ENCODE measurements at places on chromosomes 2 and 18.

- DNase-seq = no peak
Measured at GRCh38 chr2:100244881-100245605, 77.3 kb downstream of the LONRF2 start.

DNA sequence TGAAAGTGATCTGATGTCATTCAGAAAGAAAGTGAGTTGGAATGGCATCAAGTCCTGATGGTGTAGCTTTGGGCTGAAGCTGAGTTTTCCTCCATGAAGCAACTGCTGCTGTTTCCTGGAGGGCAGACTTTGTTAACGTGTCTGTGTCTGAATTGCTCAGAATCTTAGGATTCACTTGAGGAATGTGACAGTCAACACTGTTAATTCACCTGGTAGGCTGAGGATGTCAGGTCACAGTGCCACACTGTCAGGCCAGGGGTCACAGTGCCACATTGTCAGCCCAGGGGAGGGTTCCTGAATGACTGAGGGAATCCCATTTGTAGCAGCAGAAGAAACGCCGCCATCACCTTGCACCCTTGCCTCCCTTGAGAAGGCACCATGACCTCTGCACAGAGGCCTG lies 39.4 kb downstream of the LYPD6B start:
- no peak for DNase-seq

GRCh38 chr2:64212801-64213321 lies 68.6 kb upstream of the PELI1 start:
- no peak for DNase-seq

DNA sequence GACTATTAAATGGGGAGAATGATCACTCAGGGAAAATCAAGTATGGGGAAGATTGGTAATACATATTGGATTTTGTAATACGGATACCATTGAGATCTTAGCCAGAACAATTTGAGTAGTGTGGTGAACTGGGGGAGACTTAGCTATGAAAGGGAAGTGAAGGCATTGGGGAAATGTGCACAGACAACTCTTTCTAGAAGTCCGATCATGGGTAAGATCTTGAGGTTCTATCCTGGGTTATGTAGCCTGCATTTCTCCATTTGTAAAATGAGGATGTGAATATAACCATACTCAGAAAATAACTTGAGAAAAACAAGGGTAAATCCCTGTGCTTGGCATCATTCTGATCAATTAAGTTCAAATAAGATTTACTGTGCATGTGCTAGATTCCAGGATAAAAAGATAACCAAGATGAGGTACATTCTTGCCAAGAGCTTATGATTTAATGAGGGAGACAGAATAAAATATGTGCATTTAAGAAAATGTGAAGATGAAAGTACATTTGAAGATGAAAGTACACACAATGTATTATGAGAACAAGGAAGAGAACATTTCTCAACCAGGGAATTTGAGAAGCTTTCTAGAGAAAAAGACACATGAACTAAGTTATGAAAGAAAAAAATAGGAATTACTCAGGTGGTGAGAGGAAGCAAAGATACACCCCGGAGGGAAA lies 49.5 kb downstream of the SLC40A1 start:
- DNase-seq = no peak

- DNase-seq = no peak
Measured at GRCh38 chr18:77042583-77042982, 90.0 kb downstream of the MBP start.

DNA sequence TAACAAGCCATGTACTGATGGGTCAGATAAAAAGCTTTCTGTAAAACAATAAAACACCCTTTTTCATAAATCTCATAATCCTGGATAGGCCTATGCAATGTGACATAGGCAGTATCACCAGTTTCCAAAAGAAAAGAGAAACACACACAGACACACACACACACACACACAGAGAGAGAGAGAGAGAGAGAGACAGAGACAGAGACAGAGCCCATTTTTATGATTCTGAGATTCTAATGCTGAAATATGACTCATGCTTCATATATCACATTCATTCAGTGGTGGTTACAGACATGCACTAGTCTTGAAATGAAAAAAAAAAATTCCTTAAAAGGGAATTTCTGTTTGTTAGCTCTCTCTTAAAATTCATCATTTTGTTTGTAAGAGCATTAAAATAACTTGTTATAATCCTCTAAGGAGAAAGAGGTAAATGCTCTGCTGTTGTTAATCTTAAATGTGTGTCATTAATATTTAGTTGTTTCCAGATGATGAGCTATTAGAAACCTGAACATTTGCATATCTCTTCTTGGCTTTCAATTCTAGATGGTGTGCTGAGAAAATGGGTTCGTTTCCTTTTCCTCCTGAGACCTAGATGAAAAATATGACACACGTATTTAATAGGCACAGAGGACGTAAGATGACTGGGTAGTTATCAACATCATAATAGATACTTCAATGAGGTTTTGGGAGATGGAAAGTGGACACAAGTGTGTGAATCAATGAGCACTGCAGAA lies 1598.7 kb upstream of the ACVR2A start:
- no peak for DNase-seq

GRCh38 chr2:238602223-238602960 lies 175.7 kb downstream of the ASB1 start:
- no peak for DNase-seq

GRCh38 chr2:168614172-168615018 lies 158.3 kb downstream of the CERS6 start:
- no peak for DNase-seq

GRCh38 chr2:132740081-132740720 lies 70.2 kb upstream of the LYPD1 start:
- no peak for DNase-seq

DNA sequence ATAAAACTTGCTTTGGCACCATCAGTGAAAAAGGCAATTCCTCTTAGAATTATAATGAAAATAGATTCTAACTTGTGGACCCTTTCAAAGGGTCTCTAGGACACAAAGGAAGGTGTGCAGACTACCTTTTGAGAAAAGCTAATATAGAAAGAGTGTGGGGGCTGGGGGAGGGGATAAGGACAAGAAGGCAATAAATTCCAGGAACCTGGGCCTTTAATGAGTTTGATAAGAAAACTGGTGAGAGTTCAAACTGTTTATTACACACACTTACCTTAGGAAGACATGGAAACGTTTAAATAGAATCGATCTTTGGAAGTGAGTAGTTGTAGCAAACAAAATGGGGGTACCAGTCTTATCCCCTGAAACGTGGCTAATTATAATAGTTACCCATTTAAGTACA lies 39.6 kb upstream of the PGAP1 start:
- no peak for DNase-seq

DNA sequence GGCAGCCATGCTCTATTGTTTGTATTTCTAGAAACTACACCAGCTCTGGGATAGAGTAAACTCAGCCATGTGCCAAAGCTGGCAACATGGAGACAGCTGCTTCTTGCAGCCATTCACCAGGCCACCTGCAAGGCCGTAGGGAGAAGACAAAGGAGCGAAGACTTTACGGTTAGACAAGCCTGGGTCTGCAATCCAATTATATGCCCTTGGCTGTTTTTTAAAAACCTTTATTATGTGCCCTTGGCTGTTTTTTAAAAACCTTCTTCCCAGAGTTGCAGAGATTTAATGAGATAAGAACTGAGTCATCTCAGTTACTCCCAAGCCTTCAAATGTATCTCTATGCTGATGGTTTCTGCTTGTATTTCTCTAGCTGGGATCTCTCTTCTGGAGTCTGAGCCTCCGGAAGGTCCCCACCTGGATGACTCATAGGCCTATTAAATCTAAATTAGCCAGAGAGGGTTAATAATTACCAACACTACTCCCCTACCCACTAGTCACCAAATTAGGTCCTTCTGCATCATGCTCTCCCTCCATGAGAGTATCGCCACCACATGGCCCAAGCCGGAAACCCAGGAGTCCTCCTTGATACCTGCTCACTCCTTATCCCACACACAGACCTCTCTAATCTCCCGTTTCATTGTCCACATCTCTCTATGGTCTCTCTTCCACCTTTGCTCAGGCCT lies 17.5 kb upstream of the DPP4 start:
- no peak for DNase-seq

- no peak for DNase-seq
Measured at GRCh38 chr2:240819858-240820606, at the start of gene KIF1A. KIF1A (minus strand) TSS chr2:240820219; CDS start chr2:240797752, 22,467 bp downstream.

- no peak for DNase-seq
Measured at GRCh38 chr2:110847651-110848050, 115.3 kb downstream of the ACOXL start.

DNA sequence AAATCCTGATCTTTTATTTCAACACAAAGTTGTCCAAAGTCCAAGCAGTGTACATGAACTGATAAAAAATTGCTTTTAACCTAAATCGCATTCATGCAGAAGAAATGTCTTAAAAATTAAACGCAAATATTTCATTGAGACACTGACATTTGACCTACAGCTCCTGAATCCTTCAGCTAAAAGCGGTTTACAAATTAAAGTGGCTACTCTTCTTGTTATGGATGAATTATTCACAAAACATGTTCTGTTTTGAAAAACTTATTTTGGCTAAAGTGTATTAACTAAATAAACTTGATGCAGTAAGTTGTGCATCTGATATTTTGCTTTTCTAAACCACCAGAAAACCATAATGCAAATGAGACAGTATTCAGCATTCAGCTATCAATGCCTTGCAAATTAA lies 2.2 kb downstream of the EPB41L3 start:
- DNase-seq = no peak

- DNase-seq = no peak
Measured at GRCh38 chr2:17625446-17625845, 85.0 kb downstream of the VSNL1 start.

DNA sequence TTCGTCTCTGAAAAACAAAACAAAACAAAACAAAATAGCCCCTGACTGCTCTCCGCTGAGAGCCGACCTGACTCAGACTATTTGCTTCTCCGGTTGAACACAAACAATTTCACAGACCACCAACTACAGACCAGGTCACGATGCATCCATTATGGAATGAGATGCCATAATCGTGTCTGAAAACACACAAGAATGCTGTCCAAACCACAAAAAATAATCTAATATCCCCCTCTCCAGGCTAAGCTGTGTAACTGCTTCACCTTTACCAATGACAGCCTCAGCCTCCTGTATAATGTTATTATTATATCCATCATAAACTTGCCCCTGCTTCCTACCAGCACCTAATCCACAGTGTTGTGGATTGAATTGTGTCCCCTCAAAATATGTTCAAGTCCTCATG lies 114.7 kb downstream of the DNAH6 start:
- no peak for DNase-seq

DNA sequence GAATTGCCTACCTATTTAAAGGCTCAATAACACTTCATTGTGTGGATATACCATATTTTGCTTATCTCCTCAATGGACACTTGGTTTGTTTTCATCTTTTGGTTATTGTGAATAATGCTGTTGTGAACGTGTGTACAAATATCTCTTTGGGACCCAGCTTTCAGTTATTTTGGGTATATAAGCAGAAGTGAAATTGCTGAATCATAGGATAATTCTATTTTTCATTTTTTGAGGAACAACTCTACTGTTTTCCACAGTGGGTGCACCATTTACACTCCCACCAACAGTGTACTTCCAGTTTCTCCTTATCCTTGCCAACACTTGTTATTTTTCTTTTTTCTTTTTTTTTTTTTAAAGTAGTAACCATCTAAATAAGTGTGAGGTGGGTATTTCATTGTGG lies 29.0 kb downstream of the PTPN4 start:
- no peak for DNase-seq

DNA sequence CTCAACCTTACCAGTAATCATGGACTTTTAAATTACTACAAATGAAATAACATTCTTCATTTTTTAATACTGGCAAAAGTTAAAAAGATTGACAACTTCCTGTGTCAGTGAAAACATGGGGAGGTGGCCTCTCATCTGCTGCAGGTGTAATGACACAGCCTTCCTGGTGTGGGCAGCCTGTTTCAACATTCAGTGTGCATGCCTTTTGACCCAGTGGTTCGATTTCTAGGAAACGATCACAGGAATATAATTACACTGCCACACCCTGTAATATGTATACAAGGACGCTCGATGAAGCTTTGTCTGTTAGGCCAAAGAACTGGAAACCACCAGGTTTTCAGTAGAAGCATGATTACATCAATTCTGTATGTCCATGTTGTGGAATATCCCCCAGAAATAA lies 68.7 kb downstream of the MTHFD2 start:
- DNase-seq = no peak

DNA sequence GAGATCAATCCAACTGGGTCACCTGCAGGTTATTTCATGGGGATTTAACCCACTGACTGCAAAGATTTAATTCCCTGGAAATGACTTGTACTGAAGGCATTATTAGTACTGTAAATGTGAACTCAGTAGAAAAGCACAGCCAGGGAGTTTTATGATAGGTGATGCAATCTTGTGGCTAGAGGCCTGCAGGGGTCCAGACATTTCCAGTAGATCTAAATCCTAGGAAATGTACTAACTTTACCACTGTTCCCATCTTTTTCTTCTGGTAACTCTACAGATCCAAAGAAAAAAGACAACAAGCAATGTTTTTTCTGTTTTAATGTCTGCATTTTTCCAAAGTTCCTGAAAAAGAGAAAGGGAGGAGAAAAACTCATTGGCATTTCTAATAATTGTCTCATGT lies 500.1 kb downstream of the ARHGAP15 start:
- no peak for DNase-seq

DNA sequence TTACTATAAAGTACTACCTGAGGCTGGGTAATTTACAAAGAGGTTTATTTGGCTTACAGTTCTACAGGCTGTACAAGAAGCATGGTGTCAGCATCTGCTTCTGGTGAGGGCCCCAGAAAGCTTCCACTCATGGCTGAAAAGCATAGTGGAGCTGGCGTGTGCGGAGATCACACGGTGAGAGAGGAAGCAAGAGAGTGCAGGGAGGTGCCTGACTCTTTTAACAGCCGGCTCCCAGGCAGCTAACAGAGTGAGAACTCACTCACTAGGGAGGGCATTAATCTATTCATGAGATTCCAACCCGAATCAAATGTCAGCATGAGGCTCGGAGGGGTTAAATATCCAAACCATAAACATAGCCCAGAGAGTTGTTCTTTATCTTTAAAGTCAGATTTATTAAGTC lies 117.3 kb downstream of the LDLRAD4 start:
- no peak for DNase-seq

GRCh38 chr2:35973132-35973736 lies 382.3 kb upstream of the CRIM1 start:
- DNase-seq = no peak

GRCh38 chr18:1408376-1408775 lies 503.7 kb downstream of the ADCYAP1 start:
- no peak for DNase-seq
